ENCODE measurements at places on chromosomes 1 and 21.

DNA sequence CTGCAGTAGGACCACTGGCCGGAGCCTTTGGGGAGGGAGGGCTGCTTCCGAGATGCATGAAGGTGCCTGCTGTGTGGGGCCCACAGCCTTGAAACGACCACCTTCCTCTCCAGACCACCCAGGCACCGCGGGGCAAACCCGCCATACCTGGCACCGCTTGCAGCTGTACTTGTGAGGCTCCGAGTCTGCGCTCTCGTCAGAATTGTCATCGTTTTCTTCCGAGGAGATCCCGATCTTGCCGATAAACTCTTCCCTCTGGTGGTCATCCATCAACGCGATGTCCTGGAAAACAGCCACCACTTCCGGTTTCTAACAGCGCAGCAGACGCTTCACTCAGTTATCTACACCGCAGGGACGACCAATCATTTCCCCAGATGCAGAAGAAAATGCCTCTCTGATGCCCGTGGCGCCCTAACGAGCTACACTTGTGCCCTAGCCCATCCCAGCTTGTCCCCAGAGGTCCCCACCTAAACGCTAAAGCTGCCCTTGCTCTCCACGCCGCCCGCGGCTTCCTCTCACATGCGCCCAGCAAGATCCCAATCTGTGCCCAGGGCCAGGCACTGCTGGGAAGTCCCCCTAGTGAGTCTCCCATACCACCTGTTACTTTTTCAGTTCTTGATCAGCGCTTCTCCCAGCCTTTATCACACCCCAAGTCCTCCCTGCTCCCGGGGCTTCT is 55.0 kb upstream of the RIPK4 start:
- peak; percentile 52 for DNase-seq

DNA sequence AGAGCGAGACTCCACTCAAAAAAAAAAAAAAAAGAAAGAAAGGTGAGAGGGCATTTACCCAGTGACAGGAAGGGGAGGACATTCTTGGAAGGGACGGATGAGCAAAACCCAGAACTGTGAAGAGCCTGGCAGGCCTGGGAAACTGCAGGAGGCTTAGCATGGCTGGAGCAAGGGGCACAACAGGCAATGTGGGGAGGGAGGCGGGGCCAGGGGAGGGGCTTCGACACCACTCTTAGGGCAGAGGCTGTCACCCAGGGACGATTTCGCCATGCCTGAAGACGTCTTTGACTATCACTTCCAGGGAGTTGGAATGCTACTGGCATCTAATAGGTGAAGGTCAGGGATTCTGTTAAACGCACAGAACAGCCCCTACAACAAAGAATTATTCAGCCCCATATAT is 184.0 kb downstream of the HUNK start:
- no peak for DNase-seq

GRCh38 chr21:28627691-28628090 is 365.0 kb downstream of the LTN1 start:
- DNase-seq: no peak

- DNase-seq: no peak
Observed at GRCh38 chr21:42661688-42662429, 8.4 kb downstream of the PDE9A start.

DNA sequence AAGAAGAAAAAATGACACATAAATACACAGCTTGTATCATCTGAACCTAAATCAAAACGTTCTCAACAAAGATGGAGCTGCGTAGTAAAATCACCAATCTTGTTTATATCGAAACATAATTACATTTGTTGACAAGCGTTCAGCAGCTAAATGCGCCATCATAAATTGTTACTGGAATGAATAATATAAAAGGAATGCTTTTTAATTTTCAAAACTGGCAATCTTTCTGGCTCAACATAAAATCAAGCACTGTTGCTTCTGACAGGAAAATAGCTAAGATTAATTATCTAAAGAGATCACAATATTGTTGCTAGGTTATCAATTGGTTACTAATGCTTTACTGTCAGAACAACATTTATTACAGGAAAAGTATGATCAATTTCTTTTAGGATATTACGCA is 181.5 kb downstream of the GPATCH2 start:
- DNase-seq: no peak

GRCh38 chr1:9494936-9495758 is 44.1 kb upstream of the SLC25A33 start:
- DNase-seq: no peak

DNA sequence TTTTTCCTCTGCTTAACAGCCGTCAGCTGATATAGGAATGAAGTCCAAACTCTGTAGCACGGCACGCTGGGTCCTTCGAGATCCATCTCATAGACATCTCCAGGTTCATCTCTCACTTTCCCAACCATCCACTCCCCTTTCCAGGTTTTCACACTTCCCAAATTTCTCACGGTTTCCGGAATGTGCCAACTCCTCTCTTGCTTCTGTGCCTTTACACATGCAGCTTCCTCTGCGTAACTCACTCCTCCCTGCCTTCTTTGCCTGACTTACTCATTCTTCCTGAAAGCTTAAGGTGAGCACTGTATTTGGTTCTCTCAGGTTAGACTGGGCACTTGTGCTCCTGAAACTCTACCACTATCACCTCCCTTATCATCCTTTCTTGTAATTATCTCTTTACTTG is 168.4 kb downstream of the PCNX2 start:
- no peak for DNase-seq

DNA sequence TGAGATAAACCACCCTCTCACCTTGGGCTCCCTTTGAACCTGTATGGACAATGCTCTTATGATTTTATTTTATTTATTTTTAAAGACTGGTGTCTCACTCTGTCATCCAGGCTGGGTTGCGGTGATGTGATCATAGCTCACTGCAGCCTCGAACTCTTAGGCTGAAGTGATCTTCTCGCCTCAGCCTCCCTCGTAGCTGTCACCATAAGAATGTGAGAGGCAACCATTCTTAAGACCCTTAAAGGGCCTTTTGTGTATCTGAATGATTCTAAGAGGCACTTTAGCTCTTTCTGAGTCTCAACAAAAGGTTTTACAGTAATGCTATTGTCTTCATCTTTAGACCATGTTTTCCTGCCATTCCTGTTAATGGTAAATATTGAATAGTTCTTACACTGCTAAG is 67.0 kb downstream of the IVNS1ABP start:
- DNase-seq: no peak

GRCh38 chr1:8628606-8629005 is 188.8 kb downstream of the RERE start:
- DNase-seq: no peak

GRCh38 chr1:233647073-233647472 is 33.2 kb downstream of the KCNK1 start:
- DNase-seq: no peak

- DNase-seq: no peak
Observed at GRCh38 chr1:115246526-115246925, 91.5 kb downstream of the NGF start.

DNA sequence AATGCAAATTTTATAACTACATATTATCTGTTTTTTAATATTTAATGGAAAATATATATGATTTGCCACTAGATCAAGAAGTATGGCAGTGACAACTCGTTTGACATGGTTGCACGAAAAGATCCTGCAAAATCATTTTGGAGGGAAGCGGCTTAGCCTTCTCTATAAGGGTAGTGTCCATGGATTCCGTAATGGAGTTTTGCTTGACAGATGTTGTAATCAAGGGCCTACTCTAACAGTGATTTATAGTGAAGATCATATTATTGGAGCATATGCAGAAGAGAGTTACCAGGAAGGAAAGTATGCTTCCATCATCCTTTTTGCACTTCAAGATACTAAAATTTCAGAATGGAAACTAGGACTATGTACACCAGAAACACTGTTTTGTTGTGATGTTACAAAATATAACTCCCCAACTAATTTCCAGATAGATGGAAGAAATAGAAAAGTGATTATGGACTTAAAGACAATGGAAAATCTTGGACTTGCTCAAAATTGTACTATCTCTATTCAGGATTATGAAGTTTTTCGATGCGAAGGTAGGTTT is 556 bp downstream of the IFI44 start:
- no peak for DNase-seq
